ENCODE measurements at places on chromosomes 16 and 17.

GRCh38 chr17:26963163-26963503, 330.8 kb upstream of the WSB1 start:
- no peak for DNase-seq

GRCh38 chr17:385178-385835, 32.7 kb upstream of the RPH3AL start:
- DNase-seq = no peak

GRCh38 chr17:75778861-75779249, 5.8 kb upstream of the UNK start:
- no peak for DNase-seq

DNA sequence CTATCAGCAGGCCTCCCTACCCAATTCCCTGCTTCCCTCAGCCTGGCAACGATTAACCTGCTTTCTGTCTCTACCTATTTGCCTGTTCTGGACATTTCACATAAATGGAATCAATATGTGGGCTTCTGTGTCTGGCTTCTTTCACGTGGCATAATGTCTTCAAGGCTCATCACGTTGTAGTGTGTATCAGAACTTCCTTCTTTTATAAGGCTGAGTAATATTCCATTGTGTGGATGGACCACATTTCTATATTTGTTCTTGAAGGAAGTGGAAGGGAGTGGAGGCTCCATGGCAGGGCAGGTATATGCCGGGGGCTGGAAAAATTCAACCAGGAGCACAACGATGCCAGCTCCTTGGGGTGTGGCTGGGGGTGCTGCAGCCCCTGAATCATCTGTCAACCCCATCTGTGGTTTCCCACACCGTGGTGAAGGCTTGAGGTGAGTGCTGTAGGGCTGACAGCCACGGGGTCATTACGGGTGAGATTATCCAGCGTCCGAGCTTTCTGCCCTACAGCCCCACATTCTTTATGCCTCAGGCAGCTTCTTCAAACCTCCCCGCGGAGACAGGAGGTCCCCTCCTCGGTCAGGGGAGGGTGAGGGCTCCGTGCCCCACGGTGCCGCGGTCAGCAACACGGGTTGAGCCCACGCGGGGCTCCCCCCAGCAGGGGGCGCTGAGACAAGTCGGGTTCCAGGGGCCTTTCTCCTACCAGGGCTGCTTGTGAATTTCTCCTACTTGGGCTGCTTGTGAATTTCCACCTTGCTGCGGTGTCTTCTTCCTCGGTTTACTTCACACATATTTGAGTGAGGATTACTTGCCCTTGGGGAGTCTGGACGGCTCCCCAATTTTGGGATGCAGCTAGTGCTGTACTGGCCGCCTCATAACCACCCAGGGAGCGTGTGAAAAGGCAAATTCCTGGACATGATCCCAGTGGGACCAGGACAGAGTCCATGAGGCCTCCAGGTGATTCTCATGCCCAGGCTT, 18.3 kb upstream of the WFIKKN2 start:
- no peak for DNase-seq

DNA sequence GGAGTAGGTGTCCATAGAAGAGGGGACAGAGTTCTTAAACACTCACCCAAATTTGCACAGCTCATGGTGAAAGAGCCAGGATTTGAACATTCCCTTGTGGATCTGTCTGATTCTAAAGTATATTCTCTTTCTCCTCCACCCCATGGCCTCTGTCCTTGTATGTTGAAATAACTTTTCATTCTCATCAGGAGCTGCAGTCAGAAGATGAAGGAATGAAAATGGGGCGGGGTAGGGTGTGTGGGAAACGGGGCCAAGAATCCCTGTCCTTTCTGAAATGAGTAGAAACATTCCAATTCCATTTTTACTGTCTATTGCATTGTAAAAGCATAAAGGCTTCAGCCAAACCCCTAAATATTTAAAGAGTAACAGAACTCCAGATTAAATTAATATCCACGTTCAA, 42.8 kb downstream of the NOG start:
- DNase-seq = no peak

DNA sequence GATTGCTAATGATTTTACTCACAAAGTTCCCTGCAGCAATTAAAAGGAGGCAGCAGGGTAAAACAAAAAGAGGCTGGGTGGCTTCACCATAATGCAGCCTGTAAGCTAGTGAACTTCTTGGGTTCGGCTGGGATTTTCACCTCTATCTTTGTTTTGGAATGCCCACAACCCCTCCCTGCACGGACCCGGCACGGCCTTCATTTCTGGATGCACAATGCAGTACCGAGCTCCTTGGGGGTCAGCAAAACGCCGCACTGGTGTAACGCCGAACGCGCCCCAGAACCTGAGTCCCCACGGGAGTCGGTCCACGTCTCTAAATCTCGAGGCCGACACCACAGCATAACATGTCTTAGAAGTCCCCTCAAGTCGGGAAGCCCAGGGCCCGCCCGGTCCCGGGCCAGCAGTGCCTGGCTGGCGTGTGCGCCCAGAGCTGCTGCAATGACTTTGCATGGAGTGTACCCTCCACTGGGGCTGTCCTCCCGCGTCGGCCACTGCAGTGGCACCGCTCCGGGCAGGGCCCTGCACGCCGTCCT, 759 bp downstream of the UBE2O start:
- DNase-seq = no peak

DNA sequence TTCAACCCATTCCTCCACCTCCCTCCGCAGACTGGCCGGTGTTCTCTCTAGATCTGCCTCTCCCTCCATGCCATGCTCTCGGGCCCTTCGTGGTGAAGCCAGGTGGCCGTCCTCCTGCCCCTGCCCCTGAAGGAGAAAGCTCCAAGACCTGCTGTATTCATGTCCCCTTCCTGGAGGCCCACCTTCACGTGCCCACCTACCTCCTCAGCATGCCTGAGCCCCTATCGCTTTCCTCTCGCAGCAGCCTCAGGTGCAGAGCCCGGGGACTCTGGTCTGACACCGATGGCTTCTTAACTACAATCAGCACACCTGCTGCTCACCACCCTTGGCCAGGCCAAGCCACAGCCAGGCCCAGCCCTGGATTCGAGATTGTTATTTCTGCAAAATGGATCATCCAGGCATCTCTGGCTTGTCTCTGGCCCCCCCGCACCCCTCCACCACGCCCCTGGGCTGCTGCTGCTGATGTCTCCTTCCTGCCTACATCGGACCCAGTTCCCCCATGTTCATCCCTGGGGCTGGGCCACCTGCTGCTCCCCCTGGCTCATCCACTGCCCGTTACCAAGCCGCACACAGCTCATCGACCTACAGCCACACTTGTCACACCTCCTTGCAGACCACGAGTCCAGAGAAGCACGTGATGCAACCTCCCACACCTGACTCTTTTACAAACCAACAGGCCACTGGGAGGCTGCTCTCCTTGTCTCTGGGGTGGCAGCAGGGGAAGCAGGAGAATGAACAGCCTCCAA, 32.5 kb upstream of the TNFRSF13B start:
- DNase-seq = no peak

GRCh38 chr16:12150600-12150999, 174.1 kb downstream of the SNX29 start:
- no peak for DNase-seq

DNA sequence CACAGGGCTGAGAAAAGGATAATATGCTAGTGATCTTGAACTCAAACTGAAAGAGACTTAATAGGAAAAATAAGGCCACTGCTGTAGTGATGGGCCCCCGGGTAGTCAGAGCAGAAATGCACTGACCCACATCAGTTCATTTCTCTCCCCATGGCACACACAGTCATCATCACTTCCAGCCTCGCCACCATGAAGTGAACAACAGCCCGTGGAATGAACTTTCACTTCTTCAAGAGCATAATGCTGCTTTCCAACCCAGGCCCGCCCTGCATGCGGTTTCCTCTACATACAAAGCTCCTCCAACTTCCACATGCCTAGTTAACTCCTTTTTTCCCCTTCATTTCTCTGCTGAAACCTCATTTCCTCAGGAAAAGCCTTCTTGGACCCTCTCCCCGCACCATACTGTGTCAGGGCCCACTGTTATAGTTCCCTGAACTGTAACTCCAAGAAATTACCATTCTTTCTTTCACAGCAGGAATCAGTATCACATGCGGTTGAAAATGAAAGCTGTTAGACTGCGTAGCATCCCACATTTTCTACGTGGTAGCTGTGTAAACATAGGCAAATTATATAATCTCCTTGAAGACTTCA, 65.8 kb upstream of the SMIM36 start:
- no peak for DNase-seq

DNA sequence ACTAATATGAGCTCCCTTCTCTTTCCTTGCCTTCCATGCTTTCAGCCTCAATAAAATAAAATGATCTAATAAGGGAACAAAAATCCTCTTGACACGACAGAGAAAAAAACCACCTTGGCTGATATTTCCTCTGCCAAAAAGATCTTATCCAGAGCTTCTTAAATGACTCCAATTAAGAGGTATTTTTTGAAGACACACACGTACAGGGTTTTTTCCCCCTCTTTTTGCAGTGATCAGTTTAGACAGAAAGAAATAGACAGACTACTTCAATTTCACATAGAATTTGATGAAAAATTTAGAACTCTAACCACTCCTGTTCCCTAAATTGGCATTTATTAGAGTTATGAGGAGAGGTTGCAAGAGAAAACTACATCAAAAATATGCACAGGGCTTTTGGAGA, 217.2 kb upstream of the CDH11 start:
- DNase-seq = no peak

DNA sequence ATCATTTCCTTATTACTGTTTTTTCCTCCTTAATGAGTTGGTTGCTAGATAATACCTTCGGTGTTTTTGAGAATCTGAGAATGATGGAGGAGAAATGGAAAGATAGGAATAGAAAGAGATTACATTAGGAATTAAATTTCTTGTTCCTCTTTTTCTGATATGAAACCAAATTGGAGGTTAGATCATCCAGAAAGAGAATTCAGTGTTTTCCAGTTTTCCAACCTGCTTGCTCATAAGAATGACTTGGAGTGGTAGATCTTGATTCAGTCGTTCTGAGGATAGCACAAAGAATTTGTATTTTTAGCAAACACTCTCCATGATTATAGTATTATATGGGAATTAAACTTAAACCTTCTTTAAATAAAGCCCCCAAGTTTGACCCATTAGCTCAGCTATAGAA, 35.9 kb downstream of the PITPNC1 start:
- no peak for DNase-seq

- DNase-seq = no peak
These were observed 13.2 kb downstream of the IL34 start for GRCh38 chr16:70659546-70659945.

DNA sequence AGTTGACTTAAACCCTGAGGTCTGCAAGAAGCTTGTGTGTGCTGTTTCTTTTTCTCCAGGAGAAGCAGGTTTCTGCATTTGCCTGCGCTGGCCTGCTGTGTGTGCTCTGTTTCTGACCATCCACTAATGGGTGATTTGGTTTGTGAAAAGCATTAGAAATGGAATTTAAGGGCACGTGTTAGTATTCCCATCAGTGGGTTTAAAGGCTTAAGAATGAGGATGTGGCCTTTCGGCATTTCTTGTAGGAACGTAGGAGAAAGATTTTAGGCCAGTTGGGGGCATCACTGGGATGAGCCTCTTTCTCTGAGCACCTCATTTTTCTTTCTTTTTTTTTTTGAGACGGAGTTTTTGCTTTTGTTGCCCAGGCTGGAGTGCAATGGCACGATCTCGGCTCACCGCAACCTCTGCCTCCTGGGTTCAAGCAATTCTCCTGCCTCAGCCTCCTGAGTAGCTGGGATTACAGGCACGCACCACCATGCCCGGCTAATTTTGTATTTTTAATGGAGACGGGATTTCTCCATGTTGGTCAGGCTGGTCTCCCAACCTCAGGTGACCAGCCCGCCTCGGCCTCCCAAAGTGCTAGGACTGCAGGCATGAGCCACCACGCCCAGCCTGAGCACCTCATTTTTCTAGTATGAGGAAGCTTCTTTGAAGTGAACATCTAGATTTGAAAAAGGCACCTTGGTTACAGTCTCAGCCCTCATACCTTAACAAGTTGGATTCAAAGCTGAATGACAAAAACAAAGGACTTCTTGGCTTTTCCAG, 110.3 kb downstream of the BANP start:
- DNase-seq = no peak

DNA sequence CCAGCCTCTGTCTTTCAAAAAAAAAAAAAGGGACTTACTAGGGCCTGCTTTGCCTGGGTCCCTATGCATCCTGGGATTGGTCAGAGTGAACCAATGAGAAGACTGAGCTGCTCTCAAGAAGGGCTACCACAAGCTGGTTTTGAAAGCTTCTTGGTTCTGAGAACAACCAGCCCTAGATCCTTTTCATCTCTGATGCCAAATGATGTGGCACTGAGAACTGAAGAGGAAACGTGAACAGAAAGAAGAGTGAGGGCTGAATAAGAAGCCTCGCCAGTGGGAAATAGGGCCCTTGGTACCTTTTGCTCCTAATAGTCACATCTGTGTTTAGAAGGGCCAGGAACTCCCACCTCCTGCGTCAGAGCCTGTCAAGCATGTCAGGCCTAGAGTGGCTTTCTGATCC, 10.7 kb downstream of the TACO1 start:
- DNase-seq = no peak

DNA sequence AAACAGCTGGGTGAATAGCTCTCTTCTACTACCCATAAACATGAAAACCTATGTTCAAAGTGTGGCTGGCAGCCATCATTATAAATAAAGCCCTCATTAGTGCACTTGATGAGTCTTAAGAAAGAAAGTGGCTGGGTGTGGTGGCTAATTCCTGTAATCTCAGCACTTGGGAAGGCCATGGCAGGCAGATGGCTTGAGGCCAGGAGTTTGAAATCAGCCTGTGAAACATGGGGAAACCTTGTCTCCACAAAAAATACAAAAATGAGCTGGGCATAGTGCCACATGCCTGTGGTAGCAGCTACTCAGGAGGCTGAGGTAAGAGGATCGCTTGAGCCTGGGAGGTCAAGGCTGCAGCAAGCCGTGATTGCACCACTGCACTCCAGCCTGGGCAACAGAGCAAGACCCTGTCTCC, 28.3 kb upstream of the APPBP2 start:
- no peak for DNase-seq

DNA sequence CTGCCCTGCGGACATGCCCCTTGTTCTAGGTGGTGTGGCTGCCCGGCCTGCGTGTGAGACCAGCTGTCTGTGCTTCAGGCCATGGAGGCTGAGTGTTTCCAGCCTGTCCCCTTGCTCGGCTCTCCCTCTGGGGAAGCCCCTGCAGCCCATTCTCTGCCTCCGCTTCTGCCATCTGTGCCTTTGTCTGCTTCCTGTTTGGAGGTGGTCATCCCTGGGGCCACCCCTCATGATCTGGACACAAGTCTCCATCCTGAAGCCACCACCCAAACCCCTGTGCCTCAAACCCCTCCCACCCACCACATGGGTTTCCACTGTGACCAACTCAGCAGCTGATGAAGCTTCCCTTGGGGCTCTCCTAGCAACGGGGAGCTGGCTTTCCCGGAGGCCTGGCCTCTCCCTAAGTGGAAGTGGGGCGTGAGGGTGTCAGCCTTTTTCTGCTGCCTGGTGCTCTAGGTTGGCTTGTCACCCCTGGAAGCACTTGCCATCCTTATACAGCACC, 184.9 kb downstream of the SEC14L1 start:
- no peak for DNase-seq

All from esophagus squamous epithelium (tissue), 5 donors.